Kidney epithelial cell (primary cell): ENCODE measurements at places on chromosomes 1 and 21. TPM values are rescaled to one million over a fixed set of nuclear protein-coding genes. Genes with fewer than 3 reads are reported as not detected.

GRCh38 chr1:149844650-149845255 lies 54.6 kb upstream of the BOLA1 start:
- no peak for DNase-seq

DNA sequence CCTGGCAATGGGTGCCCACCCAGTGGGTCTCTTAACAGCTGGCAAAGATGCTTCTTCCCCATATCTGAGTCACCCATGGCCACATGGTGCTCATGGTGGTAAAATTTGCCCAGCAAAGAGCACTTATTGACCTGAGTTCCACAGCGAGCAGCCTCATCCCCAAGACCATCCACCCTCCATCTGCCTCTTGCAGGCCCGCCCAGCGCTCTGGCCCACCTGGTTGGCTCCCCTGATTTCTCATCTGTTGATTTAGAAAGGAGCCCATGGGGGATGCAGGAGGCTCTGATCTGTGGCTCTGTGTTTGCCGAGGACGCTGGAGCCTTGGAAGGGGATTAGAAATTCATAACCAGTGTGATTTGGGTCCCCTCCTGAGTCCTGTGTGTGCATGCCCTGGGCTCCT lies 657.5 kb downstream of the PTPRU start:
- no peak for DNase-seq

GRCh38 chr1:36831186-36831810 lies 203.0 kb downstream of the GRIK3 start:
- no peak for DNase-seq

- DNase-seq, result no peak
These were observed 411 bp downstream of the FAM229A start for GRCh38 chr1:32361674-32362473.

The CCDC30 gene
- 1.8 and 3.1 TPM in 2 replicates for total RNA-seq

The TCP10L gene
- total RNA-seq, result 1.1 TPM in 1 of 2 replicates, not detected in the other

GRCh38 chr1:111286912-111287311 lies 3.7 kb upstream of the CHIA start:
- no peak for DNase-seq

GRCh38 chr1:30332116-30333094 lies 391.0 kb downstream of the MATN1 start:
- no peak for DNase-seq

- DNase-seq, result no peak
These were observed 83.3 kb downstream of the TIAM1 start for GRCh38 chr21:31260790-31261189.

DNA sequence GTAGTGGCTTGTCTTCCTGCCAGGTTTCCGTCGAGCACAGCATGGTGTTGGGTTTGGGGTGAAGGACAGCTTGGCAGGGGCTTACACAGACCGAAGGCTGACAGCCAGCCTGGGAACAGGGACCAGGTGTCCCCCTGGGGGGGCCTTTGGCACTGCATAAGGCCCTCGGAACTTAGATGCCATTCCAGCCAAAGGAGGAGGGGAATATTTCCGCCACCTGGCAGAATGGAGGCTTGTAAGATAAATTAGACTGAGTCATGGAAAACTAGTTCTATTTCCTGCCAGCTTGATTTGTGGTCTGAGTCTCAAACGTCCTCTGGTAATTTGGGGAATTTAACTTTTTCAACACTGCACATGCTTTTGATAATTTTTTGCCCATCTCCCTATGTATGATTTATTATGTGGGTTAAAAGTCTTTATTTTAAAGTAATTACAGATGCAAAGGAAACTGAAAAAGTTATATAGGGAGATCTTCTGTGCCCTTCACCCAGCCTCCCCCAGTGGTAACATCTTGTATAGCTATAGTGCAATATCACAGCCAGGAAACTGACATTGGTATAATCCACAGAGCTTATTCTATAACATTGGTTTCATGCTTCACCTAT lies 11.5 kb upstream of the TMEM51 start:
- no peak for DNase-seq

The PADI3 gene
- 0.04 TPM in 1 of 2 replicates, not detected in the other for total RNA-seq

DNA sequence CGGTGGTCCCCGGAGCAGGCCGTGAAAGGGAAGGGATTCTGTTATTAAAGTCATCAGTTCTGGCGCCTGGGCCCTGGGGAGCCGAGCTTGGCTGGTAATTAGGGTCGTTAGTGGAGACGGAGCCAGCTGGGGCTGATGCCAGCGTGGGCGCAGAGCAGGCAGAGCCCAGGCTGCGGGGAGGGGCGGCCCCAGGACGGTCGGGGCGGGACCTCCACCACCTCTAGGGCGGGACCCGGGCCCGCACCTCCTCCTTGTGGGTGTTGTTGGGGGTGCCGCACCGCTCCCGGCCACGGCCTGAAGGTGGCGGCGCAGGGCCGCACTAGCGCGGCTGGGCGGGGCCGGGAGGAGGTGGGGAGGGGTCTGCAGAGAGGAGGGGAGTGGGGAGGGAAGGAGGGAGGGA lies 470.6 kb downstream of the PTPRU start:
- DNase-seq, result no peak

- no peak for DNase-seq
These were observed 43.3 kb downstream of the CD53 start for GRCh38 chr1:110916274-110916668.

The EDARADD gene
- 4.2 and 4.7 TPM in 2 replicates for total RNA-seq

- no peak for DNase-seq
These were observed 768 bp downstream of the EDARADD start for GRCh38 chr1:236394879-236395229.

GRCh38 chr1:162368451-162368850 lies 8.2 kb downstream of the SPATA46 start:
- no peak for DNase-seq
